Osteocyte (in vitro differentiated cells): ENCODE measurements at places on chromosomes 2 and 18. TPM values are rescaled to one million over a fixed set of nuclear protein-coding genes. Genes with fewer than 3 reads are reported as not detected.

PGAP1 gene
- 21.3 and 22.4 TPM in 2 replicates for total RNA-seq

KCNJ13 gene
- total RNA-seq = not detected in 2 replicates

RGPD4 gene
- 0.05 and 0.18 TPM in 2 replicates for total RNA-seq

CKAP2L gene
- 6.3 and 6.5 TPM in 2 replicates for total RNA-seq

SPAST gene
- total RNA-seq = 25.6 and 26.4 TPM in 2 replicates

TUBA3E gene
- not detected in 2 replicates for total RNA-seq

HOXD12 gene
- not detected in 2 replicates for total RNA-seq

RBM44 gene
- 0.46 and 0.63 TPM in 2 replicates for total RNA-seq

SKA1 gene
- total RNA-seq = 3.5 and 4.0 TPM in 2 replicates

DNA sequence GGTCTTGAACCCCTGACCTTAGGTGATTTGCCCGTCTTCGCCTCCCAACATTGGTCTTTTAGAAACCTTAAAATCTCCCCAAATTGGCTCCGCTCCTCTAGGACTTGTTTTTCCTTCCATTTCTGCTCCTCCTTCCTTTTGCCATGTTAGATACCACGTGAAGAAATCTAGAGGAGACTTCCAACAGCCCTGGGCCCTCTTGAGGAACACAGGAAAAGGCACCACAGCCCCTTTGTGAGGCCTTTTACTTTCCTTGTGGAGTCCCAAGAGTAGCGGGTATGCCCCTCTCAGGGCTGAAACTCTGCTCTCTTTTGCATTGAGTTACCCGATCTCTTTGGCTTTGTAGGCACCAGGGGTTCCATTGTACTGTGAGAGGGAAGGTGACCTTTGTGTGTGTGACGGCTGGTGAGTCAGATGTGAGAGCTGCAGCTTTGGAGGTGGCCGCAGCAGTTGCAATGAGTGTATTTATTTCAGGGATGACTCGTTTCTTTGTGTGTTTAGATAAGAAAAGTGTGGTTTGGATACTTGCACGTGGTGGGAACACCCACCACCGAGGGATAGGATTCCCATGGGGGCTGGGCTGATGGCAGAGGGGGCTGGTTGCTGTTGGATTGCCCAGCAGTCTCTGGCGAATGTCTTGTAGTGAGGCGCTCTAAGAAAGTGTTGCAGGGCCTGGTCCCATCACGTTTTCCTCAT is 218.4 kb upstream of the HS6ST1 start:
- no peak for DNase-seq
- H3K27ac ChIP-seq = peak overlapping the region; percentile 81

GRCh38 chr2:86274918-86275275 is 62.5 kb downstream of the REEP1 start:
- DNase-seq = peak; percentile 77
- peaks cover 5% of the 10 kb centered on the region for H3K36me3 ChIP-seq
- H3K27ac ChIP-seq = no peak overlapping the region
- no peak overlapping the region for H3K4me3 ChIP-seq
- H3K4me1 ChIP-seq = no peaks in the 10 kb centered on the region

DNA sequence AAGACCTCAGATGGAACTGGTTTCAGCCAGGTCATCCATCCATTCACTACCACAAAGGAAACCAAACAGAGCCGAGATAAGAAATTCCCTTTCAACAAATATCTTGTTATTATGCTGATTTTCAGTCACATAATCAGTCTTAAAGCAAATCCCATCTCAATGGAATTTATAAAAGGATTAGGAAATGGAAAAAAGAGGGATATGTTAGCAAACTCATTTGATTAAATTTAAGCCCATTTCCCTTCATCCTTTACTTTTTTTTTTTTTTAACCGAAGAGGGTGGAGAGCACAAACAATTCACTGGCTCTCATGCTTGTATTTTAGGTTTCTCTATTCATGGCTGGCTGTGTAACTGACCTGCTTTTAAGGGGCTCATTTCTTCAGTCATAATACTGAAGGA is 109.0 kb upstream of the GATA6 start:
- no peaks in the 10 kb centered on the region for H3K36me3 ChIP-seq
- peaks cover 14% of the 10 kb centered on the region for H3K27me3 ChIP-seq
- DNase-seq = no peak
- H3K27ac ChIP-seq = no peak overlapping the region

- no peak overlapping the region for H3K27ac ChIP-seq
- no peak overlapping the region for H3K4me3 ChIP-seq
- H3K36me3 ChIP-seq = no peaks in the 10 kb centered on the region
Measured at GRCh38 chr2:203610558-203610957, 75.5 kb upstream of the RAPH1 start.

DNA sequence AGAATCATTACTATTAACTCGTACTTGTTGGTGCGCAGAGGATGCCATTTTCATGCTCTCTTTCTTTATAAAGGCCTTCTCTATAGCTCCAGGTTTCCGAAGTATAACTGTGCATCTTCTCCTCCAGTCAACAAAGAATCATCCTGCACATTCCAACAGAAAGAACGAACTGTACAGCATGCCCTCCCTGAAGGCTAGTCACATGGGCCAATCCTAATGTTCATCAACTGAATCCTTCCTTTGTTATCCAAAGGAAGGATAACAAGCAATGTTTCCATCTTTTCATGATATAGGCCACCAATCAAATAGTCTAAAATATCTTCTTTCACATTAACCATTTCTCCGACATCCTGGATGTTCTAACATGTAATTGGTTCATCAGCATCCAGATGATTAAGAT is 66.9 kb upstream of the LDLRAD4 start:
- peaks cover 12% of the 10 kb centered on the region for H3K36me3 ChIP-seq
- peaks cover 18% of the 10 kb centered on the region for H3K27me3 ChIP-seq
- H3K4me3 ChIP-seq = no peak overlapping the region
- no peak overlapping the region for H3K27ac ChIP-seq
- H3K4me1 ChIP-seq = peaks cover 8% of the 10 kb centered on the region
- no peak for DNase-seq

DNA sequence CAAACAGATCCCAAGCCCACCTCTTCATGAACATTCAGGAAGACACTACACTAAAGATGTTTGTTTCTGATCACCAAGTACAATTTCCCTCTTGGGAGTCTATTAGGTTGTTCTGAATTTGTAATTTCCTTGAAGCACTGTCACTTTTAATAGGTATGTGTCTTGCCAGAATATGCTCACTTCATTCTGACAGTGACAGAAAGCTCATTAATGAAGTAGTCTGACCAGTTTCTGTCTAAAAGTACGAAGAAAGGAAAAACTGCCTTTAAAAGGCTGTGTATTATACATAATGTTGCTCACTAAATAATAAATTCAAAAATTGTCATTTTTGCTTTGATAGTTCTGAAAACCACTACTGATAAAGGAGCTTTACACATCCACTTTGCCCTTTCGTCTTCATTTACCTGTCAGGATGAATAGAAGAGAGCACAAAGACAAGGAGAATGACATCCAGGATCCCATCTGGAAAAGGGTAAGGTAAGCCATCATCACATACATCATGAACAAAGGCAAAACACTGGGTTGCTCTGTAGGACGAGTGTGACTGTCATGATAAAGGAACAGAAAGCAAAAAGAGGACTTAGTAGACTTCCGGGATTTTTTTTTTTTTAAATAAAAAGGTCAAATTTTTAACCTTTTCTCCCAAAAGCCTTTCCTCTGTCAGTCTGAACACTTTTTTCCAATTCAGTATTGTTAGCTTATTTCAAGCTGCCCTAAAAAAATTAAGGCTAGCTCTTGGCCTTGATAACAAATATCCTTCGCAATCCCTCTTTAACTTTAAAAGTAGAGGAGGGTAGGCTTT is 103.4 kb downstream of the METTL8 start:
- H3K27me3 ChIP-seq = no peaks in the 10 kb centered on the region
- H3K4me3 ChIP-seq = no peak overlapping the region
- no peak for DNase-seq
- peaks cover 6% of the 10 kb centered on the region for H3K36me3 ChIP-seq

GRCh38 chr2:238171575-238172187 is 12.9 kb downstream of the ERFE start:
- H3K36me3 ChIP-seq = peaks cover 35% of the 10 kb centered on the region
- H3K4me1 ChIP-seq = peaks cover 30% of the 10 kb centered on the region
- H3K4me3 ChIP-seq = no peak overlapping the region
- DNase-seq = no peak

- H3K27me3 ChIP-seq = no peaks in the 10 kb centered on the region
- no peak for DNase-seq
- H3K27ac ChIP-seq = no peak overlapping the region
- no peak overlapping the region for H3K4me3 ChIP-seq
Measured at GRCh38 chr2:142415461-142415860, 284.6 kb upstream of the LRP1B start.

DNA sequence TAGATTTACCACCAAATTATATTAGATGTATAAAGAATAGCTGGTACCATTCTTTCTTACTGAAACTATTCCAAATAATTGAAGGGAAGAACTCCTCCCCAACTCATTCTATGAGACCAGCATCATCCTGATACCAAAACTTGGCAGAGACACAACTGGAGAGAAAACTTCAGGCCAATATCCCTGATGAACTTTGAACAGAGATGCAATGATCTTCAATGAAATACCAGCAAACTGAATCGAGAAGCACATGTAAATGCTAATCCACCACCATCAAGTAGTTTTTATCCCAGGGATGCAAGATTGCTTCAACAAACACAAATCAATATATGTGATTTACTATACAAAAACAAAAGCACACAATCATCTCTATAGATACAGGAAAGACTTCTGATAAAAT is 329.8 kb downstream of the RDH14 start:
- H3K27me3 ChIP-seq = peaks cover 23% of the 10 kb centered on the region
- no peaks in the 10 kb centered on the region for H3K4me1 ChIP-seq
- DNase-seq = no peak
- no peak overlapping the region for H3K4me3 ChIP-seq
- H3K27ac ChIP-seq = no peak overlapping the region
- H3K36me3 ChIP-seq = no peaks in the 10 kb centered on the region

DNA sequence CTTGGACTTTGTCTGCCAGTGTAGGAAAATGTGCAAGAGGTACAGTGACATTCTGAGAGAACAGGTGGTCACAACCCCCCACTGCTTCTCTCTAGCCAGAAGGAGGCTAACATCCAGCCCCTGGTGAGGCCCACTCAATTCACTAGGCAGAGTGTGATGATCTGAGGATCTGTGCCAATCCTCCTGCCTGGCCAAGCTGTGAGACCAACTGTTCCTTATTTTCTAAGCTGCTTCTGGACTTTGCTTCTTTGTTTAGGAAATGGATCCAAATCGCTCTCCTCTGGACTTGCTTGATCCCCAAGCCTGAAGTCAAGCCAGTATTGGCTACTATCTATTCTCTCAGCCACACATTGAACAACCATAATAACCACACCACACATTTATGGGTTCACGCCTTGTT is 202.8 kb downstream of the PIK3C3 start:
- no peak for DNase-seq
- H3K36me3 ChIP-seq = no peaks in the 10 kb centered on the region
- H3K27ac ChIP-seq = no peak overlapping the region
- H3K4me1 ChIP-seq = no peaks in the 10 kb centered on the region
- H3K27me3 ChIP-seq = no peaks in the 10 kb centered on the region
- no peak overlapping the region for H3K4me3 ChIP-seq

GRCh38 chr18:10923551-10924070 is 225.8 kb downstream of the PIEZO2 start:
- H3K27ac ChIP-seq = peak overlapping the region; percentile 72
- H3K4me1 ChIP-seq = peaks cover 65% of the 10 kb centered on the region
- H3K27me3 ChIP-seq = no peaks in the 10 kb centered on the region

GRCh38 chr18:47746615-47747014 is 183.8 kb downstream of the SMAD2 start:
- DNase-seq = no peak
- H3K4me1 ChIP-seq = no peaks in the 10 kb centered on the region
- H3K27ac ChIP-seq = no peak overlapping the region
- H3K27me3 ChIP-seq = peaks cover 44% of the 10 kb centered on the region

GRCh38 chr2:85561280-85562212 is at the start of gene GGCX:
Gene GGCX, minus strand, starts transcription at chr2:85561493. Its CDS starts 65 bp downstream, at chr2:85561428.
- H3K36me3 ChIP-seq = peaks cover 9% of the 10 kb centered on the region
- DNase-seq = peak; percentile 96
- peak within 1 kb of the TSS; percentile 98 for H3K4me3 ChIP-seq
- H3K27me3 ChIP-seq = no peaks in the 10 kb centered on the region
- H3K4me1 ChIP-seq = peaks cover 24% of the 10 kb centered on the region

- H3K27me3 ChIP-seq = no peaks in the 10 kb centered on the region
- H3K27ac ChIP-seq = no peak overlapping the region
- H3K36me3 ChIP-seq = no peaks in the 10 kb centered on the region
- no peak overlapping the region for H3K4me3 ChIP-seq
- no peaks in the 10 kb centered on the region for H3K4me1 ChIP-seq
Measured at GRCh38 chr18:38948436-38948835, 1382.8 kb upstream of the CELF4 start.
